ENCODE measurements at places on chromosomes 1 and 21.

- no peak for DNase-seq
Observed at GRCh38 chr21:43005635-43006034, 31.3 kb downstream of the PKNOX1 start.

- DNase-seq, result no peak
Observed at GRCh38 chr1:198232940-198233675, 76.3 kb downstream of the NEK7 start.

DNA sequence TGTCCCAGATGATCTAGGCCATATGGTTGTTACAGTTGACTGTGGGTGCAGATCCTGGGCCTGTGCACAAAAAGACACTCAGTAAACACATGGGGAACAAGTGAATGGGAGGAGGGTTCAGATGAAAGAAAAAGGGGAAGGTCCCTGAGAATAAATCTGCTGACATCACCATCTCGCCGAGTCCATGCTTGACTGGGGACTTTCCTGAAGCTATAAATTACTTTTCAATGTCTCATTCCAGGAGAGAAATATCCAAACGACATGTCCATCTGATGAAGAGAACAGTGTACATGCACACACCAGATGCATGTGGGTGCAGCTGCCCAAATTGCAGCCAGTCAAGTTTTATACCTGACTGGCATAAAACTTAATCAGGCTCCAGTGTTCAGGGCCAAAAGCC is 109.0 kb downstream of the HIVEP3 start:
- no peak for DNase-seq

- no peak for DNase-seq
Observed at GRCh38 chr1:201164645-201165044, 10.4 kb upstream of the TMEM9 start.

DNA sequence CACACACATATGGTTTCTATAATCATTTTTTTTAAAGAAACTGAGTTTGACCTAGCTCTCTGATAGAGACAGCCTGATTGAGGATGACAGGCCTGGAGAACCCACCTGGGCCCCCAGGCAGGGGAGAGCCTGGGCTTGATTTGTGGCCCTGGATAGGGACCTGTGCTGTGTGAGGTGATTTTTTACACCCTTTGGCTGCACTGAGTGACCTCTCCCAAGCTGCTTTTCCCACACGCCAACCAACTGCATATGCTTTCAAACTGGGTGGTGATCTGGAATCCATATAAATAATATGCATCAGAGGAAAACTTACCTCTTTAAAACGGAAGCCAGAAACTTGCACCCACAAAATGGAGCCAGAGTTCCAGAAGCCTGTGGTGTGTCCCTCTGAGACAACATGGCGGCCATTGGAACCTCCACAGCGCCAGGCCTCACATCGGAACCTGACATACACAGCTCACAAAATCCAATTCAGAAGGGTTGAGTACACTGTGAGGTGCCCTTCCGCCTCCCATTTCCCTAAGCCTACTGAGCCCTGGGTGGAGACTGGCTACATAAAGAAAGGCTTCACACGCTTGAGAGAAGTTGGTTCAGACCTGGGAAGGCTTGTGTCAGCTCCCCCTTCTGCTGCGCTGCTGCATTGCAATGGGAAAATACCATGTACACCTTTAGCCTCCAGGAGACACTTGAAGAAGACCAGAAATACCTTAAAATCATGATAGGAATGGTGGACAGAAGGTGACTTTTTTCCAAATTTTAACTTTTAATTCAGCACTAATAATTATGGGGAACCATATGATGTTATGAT is 160.7 kb downstream of the HHIPL2 start:
- no peak for DNase-seq

DNA sequence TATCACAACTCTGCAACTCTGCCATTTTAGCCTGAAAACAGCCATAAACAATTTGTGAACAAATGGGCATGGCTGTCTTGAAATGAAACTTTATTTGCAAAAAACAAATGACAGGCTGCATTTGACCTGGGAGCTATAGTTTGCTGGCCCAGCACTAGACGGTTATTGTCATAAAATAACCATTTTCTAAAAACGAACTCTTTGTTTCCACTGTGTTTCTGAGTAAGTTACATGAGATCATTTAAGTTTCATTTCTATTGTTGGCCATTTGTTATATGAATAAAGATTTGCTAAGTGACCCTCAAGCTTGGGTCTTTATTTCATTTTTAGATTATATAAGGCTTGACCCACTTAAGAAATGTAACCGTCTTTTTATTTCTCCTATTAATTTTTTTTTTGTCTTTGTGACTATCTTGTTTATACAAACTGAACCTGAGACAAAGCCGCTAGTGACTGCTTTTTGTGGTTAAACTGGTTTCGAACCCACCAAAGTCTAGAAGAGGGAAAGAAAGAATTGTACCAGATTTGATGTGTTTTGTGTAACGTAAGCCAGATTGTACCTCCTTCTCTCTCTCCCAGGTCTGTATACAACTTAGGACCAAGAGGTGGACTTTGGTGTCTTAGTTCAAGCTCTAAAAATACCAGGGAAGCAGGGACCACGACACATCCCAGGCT is 12.9 kb upstream of the KCNJ15 start:
- no peak for DNase-seq

- DNase-seq, result no peak
Observed at GRCh38 chr1:32104127-32104526, 3.7 kb upstream of the KPNA6 start.
